ENCODE measurements at places on chromosomes 5 and 9.

GRCh38 chr5:154221371-154221896 lies 30.9 kb downstream of the GALNT10 start:
- DNase-seq, result peak; percentile 37

GRCh38 chr9:12860998-12861397 lies 86.2 kb downstream of the LURAP1L start:
- DNase-seq, result no peak

GRCh38 chr9:33429256-33429985 lies 18.0 kb downstream of the AQP3 start:
- DNase-seq, result no peak

GRCh38 chr5:107700481-107700880 lies 29.7 kb upstream of the EFNA5 start:
- DNase-seq, result no peak

DNA sequence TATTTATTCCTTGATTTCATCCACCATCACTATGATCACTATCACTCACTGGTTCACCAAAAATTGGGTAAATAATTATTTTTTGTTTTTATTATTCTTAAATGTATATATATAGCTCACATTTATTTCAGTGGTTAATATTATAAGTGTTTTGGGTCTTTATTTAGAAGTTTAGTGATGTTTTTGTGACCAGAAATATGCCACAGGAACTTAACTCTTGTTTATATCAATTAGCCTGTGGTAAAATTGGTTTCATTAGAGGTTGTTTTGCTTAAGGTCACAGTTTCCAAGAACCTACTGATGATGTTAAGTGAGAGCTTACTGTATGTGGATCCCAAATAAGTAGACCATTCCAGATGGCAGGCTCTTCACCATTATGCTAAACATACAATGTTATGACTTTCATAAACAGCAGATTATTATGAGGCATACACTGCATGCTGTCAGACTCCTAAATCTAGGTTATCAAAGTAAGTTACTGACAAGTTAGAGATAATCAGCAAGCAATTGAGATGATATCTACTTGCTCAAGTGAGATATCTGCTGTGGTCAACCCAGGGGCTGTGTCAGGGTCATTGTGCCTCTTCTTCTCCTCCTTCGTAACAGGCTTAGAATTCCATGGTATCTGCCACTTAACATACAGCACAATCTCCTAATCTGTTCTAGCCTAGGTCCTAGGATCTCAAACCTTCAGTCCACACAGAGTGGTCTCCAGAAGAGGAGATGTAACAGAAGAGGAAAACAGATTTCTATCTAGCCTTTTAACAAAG lies 57.6 kb downstream of the NR3C1 start:
- DNase-seq, result no peak

- no peak for DNase-seq
Measured at GRCh38 chr5:149047462-149047861, 15.4 kb downstream of the SH3TC2 start.

- DNase-seq, result no peak
Measured at GRCh38 chr5:57509501-57510260, 27.1 kb upstream of the ACTBL2 start.

DNA sequence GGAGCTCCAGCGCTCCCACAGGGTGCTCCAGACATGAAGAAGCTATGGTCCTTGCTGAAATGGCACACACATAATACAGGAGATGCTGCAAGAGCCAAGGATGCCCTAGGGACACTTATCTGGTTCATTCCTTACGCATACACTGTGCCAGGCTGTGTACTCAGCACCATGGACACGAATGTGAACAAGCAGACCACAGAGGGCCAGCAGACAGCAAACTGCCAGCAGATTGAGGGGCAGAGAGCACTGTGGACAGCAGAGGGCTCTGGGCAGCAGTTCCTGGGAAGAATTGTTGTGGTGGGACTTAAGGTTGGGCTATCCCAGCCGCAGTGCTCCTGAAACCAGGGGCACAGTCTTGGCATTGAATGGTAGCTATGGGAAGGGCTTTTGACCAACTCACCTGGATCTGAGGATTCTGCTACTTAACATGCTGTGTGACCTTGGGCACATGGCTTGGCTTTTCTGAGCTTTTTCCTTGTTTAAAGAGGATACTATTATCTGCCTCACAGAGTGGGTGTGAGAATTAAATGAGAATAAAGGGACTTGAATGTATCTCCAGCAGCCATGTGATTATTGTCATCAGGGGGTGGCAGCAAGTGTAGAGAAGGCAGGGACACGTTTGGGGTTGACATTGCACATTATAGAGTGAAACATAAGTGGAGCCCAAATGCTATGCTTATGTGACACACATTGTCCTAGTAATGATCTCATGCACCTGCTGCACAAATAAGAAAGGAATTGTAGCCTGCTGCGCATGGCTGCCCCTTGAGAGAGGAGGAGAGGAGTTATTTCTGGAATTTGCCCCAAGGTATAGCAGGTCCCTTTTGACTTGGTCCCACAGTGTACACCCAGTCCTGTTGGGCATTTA lies 30.1 kb downstream of the PPARGC1B start:
- DNase-seq, result no peak

DNA sequence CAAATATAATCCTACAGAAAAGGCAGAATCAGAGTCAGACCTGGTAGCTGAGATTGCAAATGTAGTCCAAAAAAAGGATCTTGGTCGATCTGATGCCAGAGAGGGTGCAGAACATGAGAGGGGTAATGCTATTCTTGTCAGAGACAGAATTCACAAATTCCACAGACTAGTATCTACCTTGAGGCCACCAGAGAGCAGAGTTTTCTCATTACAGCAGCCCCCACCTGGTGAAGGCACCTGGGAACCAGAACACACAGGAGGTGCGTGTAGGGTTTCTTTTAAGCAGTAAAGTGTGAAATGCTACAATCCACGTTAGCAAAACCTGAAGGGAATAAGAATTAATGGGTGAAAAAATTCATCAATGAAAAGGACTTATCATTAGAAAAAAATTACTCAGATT lies 145.8 kb downstream of the GIN1 start:
- DNase-seq, result no peak

GRCh38 chr5:115817386-115817785 lies 927 bp upstream of the CDO1 start:
- no peak for DNase-seq

GRCh38 chr9:5629312-5630080 lies 589 bp downstream of the RIC1 start:
- no peak for DNase-seq

- DNase-seq, result no peak
Measured at GRCh38 chr9:81833563-81834345, 94.5 kb upstream of the SPATA31D4 start.

DNA sequence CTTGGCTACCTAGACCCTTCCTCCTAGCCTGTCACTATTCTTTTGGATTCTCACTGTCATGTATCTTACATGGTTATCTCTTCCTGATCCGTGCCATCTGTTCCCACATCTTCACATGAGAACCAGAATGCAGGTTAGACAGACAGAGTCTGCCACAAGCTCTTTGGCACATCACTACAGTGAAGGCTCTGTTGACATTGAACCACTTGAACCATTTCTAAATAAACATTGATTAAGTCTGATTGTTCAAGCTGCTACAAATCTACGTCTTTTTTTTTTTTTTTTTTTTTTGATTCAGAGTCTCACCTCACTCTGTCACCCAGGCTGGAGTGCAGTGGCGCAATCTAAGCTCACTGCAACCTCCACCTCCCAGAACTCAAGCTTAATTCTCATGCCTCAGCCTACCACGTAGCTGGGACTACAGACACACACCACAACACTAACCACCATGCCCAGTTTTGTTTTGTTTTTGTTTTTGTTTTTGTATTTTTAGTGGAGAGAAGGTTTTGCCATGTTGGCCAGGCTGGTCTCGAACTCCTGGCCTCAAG lies 85.1 kb upstream of the LRRTM2 start:
- DNase-seq, result no peak

- DNase-seq, result no peak
Measured at GRCh38 chr5:821504-821903, 29.3 kb downstream of the ZDHHC11 start.

DNA sequence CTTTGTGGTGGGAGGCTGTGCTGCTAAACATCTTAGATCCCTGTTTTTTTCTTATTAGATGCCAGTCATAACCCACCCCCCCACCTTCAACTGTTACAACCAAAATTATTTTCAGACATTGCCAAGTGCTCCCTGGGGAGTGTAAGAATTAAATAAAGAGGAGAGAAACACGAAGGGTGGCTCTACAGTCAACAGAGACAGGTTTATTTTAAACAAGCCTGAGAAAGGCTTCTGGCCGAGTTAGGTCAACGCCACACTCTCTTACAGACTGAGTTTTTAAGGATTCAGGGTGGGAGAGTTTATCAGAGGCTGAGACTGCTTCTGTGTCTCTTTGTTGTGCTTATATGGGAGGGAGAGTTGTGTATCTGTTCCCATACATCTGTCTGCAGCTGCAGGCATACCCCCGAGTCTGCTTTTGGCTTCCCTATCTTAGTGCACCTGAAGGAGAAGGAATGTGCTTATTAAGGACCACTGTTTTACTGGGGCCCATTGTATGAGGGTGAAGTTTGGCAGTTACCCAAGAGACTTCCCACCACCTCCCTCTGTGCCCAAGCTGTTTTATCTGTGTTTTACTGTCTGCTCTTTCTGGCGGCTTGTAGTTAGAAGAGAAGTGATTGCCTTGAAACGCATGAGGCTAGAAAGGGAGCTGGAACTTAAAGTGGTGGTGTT lies 11.4 kb upstream of the GDA start:
- DNase-seq, result no peak

DNA sequence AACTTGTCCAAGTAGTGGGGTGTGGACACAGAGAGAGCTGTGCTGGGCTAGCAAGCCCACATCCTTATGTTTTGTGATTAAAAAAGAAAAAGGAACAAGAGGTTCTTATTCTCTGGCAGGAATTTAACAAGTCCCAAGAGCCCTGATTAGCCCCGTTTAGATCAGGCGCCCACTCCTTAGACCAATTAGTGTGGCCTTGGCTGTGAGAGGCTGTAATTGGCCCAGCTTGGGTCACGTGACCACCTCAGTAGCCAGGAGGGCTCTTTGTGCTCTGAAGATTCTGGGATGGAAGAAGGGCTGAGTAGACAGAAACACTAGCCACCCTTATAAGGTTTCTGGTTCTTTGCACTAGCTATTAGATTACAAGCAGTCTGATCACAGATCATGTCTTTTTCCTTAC lies 31.1 kb downstream of the GCNT4 start:
- no peak for DNase-seq

GRCh38 chr5:113181853-113182490 lies 205.4 kb downstream of the DCP2 start:
- DNase-seq, result no peak

GRCh38 chr5:79878721-79879336 lies 112.2 kb downstream of the MTX3 start:
- DNase-seq, result no peak

GRCh38 chr9:95185956-95186355 lies 131.6 kb downstream of the FANCC start:
- no peak for DNase-seq

Data from stimulated activated CD4-positive, alpha-beta T cell treated with anti-CD3 and anti-CD28 coated beads, TNF-alpha, amount 100 ng/mL, for 1 hour (primary cell).